ENCODE measurements at places on chromosomes 2 and 18. TPM values are rescaled to one million over a fixed set of nuclear protein-coding genes. Genes with fewer than 3 reads are reported as not detected.

DNA sequence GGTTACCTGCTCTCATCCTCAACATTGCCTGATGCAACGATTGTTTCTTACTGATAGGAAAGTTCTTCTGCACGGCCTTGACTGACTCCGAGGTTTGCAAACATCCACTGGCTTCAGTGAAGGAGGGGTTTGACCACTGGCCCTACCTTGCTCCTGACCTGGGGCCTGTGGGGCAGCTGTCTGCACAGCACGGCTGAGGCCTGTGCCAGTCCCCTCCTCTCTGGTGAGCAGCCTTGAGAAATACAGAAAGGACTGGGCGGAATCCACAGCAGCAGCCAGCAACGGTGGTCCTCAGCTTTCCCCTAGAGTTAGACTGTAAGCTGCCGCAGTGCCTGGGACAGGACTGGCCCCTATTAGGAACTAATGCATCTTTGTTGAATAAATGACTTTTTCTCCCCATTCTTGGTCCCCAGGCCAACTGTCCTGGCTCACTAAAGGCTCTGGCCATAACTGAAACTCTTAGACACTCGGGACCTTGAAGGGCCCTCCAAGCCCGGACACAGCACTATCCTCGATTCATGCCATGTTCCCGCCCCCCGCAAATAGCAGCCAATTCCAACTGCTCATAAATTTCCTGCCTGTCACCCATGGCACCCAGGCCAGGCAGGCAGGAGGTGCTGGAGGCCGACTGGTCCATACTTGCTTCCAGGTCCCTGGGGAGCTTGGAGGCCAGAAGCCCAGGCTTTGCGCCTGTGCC lies 26.7 kb downstream of the ATOH8 start:
- DNase-seq, result no peak

GRCh38 chr2:220849433-220849832 lies 722.7 kb downstream of the EPHA4 start:
- DNase-seq, result no peak

- DNase-seq, result no peak
Measured at GRCh38 chr2:37923308-37924055, 1.6 kb upstream of the RMDN2 start.

- DNase-seq, result no peak
Measured at GRCh38 chr2:228747483-228747882, 523.6 kb downstream of the PID1 start.

DNA sequence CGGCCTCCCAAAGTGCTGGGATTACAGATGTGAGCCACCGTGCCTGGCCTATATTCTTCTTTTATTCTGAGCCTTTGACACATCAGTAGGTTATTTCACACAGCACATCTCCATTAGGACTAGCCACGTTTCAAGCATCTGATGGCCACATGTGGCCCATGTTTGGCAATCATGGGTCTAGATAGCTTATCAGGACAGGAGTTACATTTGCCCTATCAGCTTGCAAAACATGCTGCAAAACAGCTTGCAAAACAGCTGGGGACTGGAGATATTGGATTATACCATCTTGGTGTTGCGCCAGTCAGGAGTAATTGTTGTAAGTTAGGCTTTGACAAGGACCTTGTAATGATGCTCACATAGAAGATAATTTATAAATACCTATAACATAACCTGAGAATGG lies 94.9 kb downstream of the GBX2 start:
- DNase-seq, result peak; percentile 39

DNA sequence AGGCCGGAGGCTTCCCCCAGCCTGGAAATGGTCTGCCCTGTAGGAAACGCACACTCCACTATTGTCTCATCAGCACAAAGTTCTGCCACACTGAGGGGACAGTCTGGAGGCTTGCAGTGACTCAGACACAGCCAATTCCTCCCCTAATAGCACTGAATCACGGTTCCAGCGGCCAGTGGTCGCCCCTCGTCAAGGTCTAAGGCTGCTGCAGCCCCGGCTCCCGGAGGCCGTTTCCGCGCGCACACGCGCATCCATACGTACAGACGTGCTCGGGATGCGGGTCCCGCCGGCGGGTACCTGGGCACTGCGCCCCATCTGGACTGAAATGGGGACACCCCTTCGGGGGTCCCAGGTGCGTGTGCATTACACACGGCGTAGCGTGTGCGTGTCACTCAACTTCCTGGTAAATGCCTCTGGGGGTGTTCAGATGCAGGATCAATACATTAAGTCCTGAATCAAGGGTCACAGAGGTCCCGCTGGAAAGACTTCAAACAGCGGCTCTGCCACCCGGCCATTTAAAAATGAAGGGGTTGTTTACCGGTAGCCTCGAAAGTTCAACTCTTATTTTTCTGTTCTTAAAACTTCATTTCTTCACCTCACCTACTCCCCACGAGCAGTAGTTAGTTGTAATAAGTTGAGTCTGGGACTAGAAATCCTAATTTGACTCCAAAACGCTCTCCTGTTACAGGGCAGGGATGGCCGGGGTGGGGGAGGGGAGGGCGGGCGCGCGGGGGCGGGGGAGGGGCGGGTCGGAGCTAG lies 572 bp upstream of the ZNF516 start:
- no peak for DNase-seq

Gene RMND5A
- polyA plus RNA-seq, result 23.4 TPM

Gene TRABD2A
- polyA plus RNA-seq, result 0.09 TPM

All from K562 (cell line).